ENCODE measurements at places on chromosomes 7 and 10.

DNA sequence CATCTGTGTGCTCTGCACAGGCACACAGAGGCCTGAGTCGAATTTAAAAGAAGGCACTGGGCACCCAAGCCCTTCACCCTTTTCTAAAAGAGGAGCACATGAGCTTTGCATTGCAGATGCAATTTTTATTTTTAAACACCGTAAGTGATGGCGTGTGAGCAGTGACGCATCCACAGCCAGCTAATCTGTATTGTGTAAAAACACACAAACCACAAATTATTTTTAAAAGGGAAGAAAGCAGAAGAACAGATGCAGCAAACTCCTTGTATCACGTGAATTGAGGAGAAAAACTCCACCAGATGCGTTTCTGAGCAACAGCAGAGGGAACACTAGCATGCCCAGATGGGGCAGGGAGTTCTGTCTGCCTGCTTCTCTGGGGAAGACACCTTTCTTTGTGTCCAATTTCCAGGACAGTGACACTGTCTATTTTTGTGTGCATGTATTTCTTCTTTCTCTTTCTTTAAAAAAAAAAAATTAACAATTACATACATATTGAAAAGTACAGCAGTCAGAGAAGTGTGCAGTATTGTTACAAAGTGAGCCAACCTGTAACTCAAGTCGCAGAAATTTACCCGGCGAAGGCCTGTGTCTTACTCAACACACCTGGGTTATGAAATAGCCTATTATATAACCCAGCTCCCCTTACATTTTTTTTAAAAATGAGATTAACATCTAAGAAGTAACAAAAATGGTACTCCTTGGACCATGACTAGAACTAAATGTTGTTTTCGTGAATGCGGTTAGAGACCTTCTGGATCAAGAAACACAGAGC lies 39.2 kb downstream of the EEPD1 start:
- DNase-seq: no peak

DNA sequence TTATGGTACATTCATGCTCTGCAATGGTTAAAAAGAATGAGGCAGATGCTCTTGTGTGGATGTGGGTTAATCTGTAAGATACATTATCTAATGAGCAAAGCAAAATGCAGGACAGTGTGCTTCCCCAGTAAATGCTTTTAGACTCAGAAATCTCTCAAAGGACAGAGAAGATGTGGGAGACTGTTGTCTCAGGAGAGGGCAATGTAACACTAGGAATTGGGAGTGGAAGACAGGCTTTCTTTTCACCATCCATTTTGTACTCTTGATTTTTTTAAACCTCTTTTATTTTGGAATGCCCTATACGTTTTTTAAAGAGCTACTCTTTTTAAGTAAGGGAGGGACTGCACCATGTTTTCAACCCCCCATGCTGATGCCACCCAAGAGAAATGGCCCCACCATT lies 77.5 kb upstream of the ADAM12 start:
- DNase-seq: no peak

GRCh38 chr10:1362589-1363445 lies 306.6 kb downstream of the WDR37 start:
- no peak for DNase-seq

- no peak for DNase-seq
Measured at GRCh38 chr10:118031351-118032075, 15.2 kb downstream of the RAB11FIP2 start.

- DNase-seq: no peak
Measured at GRCh38 chr10:14879124-14879927, 660 bp downstream of the SUV39H2 start.

DNA sequence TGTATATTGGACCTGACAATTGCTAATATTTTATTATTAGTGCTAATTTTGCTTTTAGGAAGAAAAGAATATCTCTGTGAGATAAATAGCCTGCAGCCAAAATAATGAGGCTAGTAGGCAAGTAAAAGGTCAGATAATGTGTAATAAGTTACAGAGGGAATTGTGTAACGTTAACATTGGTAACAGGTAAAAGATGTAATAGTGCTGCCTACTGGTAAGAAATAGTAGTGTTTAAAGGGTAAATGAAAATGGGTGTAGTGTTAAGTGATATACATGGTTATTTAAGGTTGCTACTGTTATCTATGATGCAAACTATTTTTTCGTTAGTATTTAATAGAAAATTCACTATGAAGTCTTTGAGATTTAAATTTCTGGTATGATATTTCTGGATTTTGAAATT lies 9.2 kb upstream of the FOXP2 start:
- no peak for DNase-seq

- no peak for DNase-seq
Measured at GRCh38 chr7:128054511-128054910, 23.3 kb upstream of the LRRC4 start.

- DNase-seq: no peak
Measured at GRCh38 chr10:91587710-91588638, 44.9 kb downstream of the PPP1R3C start.

DNA sequence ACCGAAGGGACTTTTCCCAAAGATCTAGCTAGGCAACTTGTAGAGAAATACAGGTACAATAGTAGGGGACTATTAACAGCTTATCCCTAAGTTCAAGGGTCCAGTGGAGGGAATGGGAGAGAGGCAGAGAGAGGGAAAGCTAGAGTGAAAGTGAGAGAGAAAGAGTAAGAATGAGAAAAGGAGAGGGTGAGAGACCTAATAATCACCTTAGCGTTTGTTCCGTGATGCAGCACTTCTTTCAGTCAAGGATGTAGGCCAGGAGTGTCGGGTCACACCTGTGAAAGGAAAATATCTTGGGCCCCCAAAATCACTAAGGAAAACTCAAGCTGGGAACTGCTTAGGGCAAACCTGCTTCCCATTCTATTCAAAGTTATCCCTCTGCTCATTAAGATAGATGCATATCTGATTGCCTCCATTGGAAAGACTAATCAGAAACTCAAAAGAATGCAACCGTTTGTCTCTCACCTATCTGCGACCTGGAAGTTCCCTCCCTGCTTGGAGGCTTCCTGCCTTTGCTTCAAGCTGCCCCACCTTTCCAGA lies 75.2 kb downstream of the ST8SIA6 start:
- DNase-seq: no peak

- DNase-seq: peak; percentile 26
Measured at GRCh38 chr10:82092111-82092510, 217.1 kb downstream of the NRG3 start.

DNA sequence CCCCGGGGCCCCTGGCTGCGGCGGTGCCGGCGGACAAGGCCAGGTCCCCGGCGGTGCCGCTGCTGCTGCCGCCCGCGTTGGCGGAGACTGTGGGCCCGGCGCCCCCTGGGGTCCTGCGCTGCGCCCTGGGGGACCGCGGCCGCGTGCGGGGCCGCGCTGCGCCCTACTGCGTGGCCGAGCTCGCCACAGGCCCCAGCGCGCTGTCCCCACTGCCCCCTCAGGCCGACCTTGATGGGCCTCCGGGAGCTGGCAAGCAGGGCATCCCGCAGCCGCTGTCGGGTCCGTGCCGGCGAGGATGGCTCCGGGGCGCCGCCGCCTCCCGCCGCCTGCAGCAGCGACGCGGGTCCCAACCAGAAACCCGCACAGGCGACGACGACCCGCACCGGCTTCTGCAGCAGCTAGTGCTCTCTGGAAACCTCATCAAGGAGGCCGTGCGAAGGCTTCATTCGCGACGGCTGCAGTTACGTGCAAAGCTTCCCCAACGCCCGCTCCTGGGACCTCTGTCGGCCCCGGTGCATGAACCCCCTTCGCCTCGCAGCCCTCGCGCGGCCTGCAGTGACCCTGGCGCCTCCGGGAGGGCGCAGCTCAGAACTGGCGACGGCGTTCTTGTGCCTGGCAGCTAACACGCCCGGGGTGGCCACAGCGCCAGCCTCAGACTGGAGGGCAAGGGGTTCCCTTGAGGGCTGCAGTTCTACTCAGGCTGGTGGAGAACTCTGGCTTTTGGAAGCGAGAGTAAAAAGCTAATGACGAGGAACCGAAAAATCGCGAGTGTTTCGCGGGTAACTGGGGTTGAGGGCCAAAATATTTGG lies 804 bp downstream of the FRAT1 start:
- DNase-seq: peak; percentile 87

DNA sequence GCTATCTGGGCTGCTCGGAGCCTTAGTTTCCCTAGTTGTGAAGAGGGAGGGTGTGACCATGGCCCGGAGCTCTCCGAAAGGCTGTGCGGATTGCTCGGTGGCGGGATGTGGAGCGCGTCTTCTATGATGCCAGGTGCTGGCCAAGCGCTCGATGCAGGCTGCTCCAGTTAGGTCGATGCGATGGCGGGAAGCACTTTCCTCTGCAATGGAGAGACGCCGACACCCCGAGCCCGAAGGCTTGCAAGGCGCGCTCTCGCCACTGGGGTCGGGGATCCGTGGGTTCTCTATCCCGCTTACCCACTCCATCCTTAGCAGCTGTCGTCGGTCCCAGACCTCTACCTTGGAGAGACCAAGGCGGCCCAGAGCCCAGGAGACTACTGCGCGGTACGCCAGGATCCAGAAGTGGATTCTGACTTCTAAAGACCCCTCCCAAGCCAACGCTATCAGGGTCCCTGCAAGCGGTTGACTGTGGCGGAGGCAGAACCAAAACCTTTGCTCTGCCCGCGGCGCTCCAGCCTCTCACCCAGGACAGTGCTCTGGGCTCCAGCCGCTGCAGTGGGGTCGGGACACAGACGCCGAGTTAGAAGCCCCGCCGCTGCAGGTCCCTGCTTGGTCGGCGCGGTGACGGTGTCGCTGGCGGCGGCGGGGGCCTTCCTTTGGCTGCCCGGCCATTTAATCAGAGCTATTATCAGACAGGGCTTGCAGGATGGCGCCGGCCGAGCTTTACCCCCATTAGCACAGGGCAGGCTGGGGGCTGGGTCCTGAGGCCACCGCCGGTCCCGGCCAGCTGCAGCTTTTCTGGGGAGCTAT lies 7.8 kb upstream of the TBX20 start:
- DNase-seq: peak; percentile 64

DNA sequence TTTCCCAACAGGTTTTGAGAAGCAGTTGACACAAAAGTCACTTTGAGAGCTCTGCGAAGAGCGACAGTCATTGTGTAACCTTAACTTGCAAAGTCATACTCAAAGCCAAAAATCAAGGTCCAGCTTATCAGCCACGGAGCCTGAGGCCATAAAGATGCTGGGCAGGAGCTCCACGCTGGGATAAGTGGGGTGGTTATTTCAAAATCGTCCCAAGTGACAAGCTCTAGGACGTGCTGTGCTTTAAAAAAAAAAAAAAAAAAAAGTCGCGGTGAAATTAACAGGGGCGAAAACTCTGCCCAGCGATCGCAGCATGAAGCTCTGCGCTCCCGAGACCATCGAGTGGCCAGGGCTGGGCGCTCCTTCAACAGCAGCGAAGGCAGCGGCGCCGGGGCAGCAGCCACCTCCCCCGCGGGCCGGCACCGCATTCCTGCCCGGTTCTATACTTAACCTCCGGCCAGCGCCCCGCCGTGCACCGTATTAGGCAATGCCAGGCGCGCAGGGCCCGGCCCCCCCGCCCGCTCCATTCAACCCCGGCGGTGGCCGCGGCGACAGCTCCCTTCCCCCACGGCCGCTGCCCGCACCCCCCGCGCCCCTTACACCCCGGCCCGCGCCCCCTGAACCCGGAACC lies 657 bp downstream of the HACD1 start:
- peak; percentile 80 for DNase-seq

GRCh38 chr10:88989824-88990383 lies 694 bp upstream of the FAS start:
- DNase-seq: no peak

Measured in retina (tissue), 1 donor.